Suppressor macrophage (primary cell): ENCODE measurements at places on chromosomes 12 and 14.
A peak's percentile ranks its signal among the peaks of the same experiment; 100 is the strongest.

DNA sequence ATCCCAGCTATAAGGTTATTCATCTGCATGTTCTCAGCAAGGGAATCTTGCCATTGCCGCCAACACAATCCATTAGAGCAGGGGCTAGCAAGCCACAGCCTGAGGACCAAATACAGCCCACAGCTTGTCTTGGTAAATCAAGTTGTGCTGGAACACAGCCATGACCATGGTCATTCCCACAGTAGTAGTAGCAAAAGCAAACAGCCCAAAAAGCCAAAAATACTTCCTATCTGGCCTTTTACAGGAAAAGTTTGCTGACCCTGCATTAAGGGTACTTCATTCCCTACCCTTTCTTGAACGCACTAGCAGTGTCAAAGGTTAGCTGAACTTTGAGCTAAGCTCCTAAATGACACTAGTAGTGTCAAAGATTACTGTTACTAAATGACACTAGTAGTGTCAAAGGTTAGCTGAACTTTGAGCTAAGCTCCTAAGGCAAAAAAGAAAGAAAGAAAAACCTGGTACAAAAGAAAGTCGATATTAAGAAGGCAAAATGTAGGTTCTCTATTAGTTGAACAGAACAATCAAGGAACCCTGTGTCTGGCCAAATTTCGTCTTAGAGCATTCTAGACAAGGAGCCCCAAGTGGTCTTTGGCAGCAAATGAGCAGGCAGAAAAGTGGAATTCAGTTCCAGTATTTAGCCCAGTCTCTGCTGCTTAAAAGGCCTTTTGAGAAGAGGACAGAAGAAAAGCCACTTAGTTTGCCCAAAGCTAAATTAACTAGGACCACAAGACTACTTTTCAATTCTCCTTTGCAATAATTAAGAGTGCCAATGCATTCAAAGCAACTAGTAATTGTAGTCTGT lies 67.7 kb downstream of the NT5DC3 start:
- DNase-seq: no peak

- peak; percentile 72 for DNase-seq
Measured at GRCh38 chr12:101634724-101635123, 40.0 kb downstream of the MYBPC1 start.

- no peak for DNase-seq
Measured at GRCh38 chr14:41785696-41786095, 179.0 kb downstream of the LRFN5 start.

- DNase-seq: no peak
Measured at GRCh38 chr12:105015543-105015942, 29.4 kb downstream of the NOPCHAP1 start.

DNA sequence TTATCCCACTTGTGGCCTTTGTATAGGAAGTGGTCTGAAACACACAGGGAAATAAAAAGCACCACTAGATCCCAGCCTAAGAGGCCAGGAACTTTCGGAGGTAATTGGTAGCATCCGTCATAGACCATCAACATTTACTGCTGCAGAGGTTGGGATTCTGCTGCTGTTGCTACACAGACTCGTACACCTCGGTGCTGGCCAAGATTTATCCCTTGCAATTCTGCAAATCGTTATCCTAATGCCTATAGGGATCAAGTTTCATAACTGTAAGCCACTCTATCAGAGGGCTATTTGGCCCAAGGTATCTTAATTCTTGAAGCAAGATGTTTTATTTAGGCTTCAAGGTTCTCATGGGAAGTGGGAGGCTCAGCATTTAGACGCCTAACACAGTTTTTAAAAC lies 913.6 kb downstream of the GALC start:
- no peak for DNase-seq

DNA sequence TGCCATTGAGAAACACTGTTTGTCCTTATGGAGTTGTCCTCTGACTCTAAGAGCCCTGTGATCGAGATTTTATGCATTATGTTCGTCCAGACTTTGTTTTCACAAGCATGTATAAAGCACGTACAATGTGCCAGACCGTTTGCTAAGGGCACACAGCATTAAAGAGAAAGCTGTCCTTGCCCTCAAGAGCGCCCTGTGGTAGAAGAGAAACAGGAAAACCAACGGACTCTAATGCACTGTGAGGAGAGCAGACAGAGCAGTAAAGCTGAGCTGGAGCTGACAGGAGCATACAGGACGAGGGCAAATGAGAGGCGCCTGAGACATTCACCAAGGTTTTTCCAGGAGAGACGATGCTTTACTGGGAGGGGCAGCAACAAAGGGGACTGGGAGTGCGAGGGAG lies 66.2 kb upstream of the OVCH1 start:
- no peak for DNase-seq

GRCh38 chr12:24045816-24046257 lies 96.4 kb upstream of the SOX5 start:
- DNase-seq: no peak

DNA sequence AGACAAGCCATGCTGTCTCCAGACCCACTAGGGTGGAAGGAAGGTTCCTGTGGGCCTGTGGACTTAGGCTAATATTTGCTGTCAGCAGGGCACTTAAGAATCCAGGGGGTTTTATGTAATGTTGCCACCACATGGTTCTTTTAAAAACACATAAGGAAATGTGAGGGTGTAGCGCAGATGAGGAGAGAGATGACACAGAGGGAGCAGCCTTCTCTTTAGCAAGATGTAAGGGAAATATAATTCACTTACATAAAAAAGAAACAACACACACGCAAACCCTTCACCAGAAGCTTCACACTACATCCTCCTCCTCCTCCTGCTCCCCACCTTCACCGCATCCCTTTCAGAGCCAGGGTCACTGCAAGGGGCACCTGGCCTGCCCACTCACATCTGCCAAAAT lies 4.9 kb upstream of the PIP4K2C start:
- no peak for DNase-seq

DNA sequence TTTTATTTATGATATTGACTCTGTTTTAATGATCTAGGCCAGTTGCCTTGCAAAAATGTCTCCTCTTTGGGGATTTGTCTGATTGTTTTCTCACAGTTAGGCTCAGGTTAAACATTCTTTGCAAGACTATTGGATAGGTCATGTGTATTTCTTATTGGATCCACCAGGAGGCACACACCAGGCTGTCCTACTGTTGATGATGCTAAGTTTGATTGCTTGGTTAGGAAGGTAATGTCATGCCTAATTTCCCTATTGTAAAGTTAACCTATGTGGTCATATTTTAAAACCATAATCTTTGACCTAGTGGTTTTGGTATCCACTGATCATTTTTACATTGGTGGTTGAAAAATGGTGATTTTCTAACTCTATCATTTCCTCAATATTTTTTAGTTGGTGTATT lies 137.1 kb downstream of the BRMS1L start:
- no peak for DNase-seq

- DNase-seq: no peak
Measured at GRCh38 chr14:36773136-36773540, 111.5 kb downstream of the PAX9 start.

GRCh38 chr12:16006752-16007151 lies 95.6 kb downstream of the DERA start:
- DNase-seq: no peak

DNA sequence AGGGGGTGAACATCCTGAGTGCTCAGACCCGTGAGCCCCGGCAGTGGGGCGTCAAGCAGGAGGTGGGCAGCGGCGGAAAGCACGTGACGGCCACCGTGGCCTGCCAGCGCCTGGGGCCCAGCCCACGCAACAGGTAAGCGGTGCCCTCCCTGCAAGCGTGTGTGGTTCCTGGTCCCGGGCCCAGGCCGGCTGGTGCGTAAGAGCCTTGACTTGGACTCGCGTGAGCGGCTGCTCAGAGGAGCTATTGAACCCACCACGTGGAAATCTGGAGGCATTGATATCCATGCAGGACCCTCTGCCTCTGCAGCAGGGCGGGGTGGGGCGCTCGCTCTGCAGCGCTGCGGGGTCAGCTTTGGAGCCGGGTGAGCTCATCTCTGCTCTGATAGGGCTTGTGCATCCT lies 277.0 kb downstream of the TMEM132C start:
- no peak for DNase-seq

GRCh38 chr14:105526776-105527380 lies 495 bp downstream of the TMEM121 start:
- no peak for DNase-seq

DNA sequence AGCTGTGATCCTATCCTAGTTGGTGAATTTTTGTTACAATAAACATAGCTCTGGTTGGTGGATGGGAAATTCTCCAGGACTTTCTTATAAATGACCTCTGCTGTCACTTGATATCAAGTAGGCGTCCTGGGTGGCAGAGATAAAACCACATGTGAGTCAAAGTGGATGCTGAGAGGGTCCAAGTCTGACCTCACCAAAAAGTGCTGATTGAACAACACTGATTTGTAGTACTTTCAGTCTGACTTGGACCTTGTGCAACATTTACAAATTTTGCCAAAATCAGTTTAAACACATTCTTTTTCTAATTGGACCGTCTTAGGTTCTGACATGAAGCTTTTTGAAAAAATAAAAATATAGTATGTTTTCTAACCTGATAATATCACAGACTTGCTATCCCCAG lies 585.6 kb downstream of the GALC start:
- DNase-seq: no peak

- DNase-seq: peak; percentile 62
Measured at GRCh38 chr12:89991807-89992590, 283.4 kb upstream of the ATP2B1 start.

DNA sequence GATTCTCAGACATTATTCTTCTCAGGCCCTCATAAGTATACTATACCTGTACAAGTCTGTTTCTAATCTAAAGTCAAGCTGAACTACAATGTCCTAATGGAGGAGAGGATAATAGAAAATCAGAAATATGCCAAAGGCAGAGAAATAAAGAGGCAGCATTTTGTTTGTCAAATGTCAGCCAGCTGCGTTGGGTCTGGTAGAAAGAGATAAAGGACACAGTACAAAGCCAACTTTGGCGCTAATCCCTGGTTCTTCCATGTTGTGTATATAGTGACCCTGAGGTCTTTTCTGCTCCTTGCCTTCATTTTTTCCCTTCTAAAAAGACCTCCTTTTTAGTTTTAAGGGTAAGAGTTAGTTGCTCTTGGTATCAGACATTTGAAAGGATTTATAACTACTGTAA lies 103.1 kb downstream of the PRICKLE1 start:
- no peak for DNase-seq

DNA sequence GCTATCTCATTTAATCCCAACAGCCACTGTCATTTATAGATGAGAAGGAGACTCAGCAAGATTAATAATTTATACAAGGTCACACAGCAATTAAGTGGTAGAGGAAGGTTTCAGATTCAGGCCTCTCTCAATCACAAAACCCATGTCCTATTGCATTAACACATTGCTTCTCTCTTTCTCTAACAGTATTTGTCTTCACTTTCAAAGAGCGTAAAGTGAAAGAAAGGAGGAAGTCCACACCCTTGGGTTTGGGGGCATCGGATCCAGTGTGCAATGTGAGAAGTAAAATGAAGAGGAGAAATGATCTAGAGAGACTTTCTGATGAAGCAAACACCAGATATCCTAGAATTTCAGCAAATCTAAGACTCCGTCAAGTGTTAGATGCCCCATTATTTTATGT lies 7.0 kb upstream of the VRK1 start:
- DNase-seq: no peak

- DNase-seq: peak; percentile 14
Measured at GRCh38 chr12:91364471-91365184, 182.0 kb upstream of the DCN start.

DNA sequence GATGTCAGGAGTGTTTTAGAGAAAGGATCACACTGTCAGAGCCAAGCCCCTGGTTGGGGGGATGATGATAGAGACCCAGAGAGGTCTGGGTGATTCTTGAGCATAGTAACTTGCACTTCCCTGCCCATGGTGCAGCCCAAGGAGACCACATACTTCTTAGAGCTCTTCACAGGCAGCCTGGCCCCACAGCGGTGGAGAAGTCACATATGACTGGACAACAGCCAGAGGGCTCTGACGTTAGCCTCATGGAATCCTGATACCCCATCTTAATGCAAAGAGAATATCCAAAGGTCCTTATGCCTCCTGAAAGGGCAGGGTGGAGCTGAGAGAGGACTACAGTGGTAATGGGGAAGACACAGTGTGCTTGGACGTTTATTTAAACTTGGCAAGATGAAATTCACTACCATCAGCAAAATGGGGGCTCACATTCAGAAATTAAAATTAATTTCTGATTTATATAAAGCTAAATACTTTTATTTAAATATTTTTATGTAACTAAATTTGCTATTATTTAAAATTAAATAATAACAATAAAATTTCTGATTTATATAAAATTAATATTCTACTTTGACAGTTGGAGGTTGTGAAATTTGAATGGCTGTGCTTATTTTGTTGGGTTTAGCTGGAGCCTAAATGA lies 131.3 kb downstream of the KTN1 start:
- no peak for DNase-seq

DNA sequence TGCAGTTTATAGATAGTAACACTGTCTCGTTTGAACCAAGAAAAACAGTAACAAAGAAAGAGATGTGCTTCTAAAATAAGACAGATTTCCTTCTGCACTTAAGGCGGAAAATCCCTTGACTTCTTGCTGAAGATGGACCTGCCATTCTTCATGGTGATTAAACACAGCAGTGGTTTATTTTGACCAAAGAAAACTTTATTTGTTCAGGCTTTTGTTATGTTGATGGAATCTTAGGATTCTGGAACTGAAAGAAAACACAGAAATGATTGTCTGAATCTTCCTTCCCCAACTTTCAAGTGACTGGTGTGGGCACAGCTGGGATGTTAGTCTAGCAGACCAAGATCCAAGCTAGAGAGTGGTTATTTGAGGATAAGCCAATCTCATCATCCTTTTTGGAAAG lies 72.2 kb downstream of the DACT1 start:
- no peak for DNase-seq

GRCh38 chr14:94062344-94062940 lies 18.6 kb downstream of the DDX24 start:
- DNase-seq: no peak

- DNase-seq: no peak
Measured at GRCh38 chr12:162467-163307, 51.3 kb downstream of the SLC6A12 start.

GRCh38 chr14:98348505-98348904 lies 923.5 kb downstream of the BCL11B start:
- DNase-seq: no peak

DNA sequence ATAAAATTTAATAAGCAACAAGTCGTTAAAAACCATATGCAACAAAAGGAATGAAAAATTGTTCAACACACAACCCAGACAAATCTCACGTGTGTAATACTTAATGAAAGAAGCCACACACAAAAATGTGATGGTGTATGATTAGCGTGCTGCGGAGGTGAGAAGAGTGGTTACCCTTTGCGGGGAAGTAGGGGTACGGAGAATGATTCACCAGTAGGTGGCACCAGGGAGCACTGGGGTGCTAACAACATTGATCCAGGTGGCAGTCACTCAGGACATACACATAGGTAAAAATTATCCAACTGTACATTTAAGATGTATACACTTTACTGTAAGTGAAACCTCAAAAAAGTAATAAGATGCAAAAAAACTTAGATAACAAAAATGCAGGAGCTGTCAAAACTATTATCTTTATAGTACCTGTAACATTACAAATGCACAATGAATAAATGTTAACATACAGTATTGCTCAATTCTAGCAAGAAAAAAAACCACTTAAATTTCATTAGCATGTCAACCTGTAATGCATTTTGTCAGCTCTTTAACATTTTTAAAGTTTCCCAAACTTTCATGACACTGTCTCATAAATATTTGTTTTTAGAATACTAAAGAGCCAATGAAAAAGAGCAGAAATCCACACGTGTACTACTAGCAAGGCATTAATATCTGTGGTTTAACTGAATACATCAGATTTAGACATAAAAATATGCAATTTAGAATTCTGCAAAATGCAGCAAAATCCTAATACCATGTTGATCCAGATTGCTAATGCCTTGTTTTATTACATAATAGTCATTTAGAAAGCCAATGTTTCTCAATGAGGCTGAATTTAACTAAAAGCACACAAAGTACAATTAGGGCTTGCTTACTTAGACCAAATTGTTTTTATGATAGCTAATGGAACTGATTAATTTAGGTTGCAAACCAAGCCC lies 46.7 kb downstream of the TMCC3 start:
- DNase-seq: peak; percentile 76
